ENCODE measurements at places on chromosomes 1 and 21. TPM values are rescaled to one million over a fixed set of nuclear protein-coding genes. Genes with fewer than 3 reads are reported as not detected.

DNA sequence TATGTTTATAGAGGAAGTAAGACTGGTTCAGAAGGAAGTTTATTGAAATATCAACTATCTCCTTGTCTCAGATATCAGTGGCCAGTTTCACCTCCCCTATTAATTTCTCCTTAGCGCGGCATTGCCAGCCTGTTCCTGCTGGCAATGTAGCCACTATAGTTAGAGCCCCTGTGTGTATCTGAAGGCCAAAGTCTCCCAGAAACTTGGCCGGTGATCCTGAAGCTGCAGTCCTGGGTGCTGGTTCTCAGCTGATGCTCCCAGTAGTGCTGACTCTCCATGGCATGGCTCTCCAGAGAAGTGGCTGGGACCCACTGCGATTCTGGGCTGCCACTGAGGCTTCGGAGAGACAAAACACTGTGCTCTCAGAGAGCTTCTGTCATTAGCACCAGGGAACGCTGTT, 59.9 kb downstream of the TNN start:
- DNase-seq = no peak

- no peak for DNase-seq
Measured at GRCh38 chr1:231724876-231725647, 98.5 kb downstream of the DISC1 start.

FAM151A gene
- not detected for total RNA-seq

LEFTY2 gene
- not detected for total RNA-seq

DNA sequence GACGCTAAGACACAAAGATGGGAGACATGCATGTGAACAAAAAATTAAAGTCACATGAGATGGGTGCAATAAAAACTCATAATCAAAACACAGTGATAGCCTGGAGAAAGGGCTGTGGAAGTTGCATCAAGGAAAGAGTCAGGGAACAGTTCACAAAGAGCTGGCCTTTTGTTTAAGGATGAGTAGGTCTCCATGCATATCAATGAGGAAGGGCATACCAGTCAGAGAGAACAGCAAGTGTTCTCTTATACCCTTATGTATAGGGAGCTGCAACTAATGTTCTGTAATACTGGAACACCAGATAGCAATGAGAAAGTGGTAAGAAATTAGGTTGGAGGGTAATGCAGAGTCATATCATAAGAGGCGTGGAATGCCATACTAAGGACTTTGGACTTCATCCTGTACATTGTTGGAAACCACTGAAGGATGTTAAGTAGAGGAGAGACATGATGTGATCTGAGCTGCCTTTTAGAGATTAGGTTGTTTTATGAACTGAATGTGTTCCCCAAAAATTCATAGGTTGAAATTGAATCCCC, 46.7 kb upstream of the SAMD13 start:
- DNase-seq = no peak

- DNase-seq = no peak
Measured at GRCh38 chr1:94255476-94255875, 18.1 kb upstream of the ARHGAP29 start.

GRCh38 chr1:50846224-50846839, 113.7 kb downstream of the FAF1 start:
- no peak for DNase-seq

PLEKHN1 gene
- total RNA-seq = 2.2 TPM

- DNase-seq = no peak
Measured at GRCh38 chr21:31710586-31710985, 21.3 kb downstream of the SCAF4 start.

LPAR3 gene
- total RNA-seq = 0.57 TPM

RALGPS2 gene
- 89.3 TPM for total RNA-seq

RBM8A gene
- 124 TPM for total RNA-seq

EDEM3 gene
- total RNA-seq = 35.1 TPM

Measured in spleen (tissue), 13 donors.